ENCODE measurements at places on chromosomes 11 and 22. TPM values are rescaled to one million over a fixed set of nuclear protein-coding genes. Genes with fewer than 3 reads are reported as not detected.

Gene HIC2
- 10.0 TPM for total RNA-seq

DNA sequence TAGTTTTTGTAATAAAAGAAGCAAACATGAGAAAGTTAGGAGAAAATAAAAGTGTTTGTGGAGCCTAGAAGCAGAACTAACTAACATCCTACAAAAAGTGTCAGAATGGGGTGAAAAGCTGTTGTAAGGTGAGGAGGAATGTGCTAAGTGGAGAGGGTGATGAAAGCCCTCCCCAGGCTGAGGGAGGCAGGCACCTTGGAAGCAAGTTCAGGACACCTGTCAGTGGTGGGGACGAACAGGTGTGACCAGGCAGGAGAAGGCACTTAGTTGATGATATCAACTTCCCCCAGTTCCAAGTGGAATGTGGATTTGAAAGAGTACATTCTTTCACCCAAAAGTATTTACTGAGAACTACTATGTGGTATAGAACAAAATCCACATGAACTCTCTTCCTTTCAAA lies 18.7 kb upstream of the BMAL1 start:
- DNase-seq: no peak

DNA sequence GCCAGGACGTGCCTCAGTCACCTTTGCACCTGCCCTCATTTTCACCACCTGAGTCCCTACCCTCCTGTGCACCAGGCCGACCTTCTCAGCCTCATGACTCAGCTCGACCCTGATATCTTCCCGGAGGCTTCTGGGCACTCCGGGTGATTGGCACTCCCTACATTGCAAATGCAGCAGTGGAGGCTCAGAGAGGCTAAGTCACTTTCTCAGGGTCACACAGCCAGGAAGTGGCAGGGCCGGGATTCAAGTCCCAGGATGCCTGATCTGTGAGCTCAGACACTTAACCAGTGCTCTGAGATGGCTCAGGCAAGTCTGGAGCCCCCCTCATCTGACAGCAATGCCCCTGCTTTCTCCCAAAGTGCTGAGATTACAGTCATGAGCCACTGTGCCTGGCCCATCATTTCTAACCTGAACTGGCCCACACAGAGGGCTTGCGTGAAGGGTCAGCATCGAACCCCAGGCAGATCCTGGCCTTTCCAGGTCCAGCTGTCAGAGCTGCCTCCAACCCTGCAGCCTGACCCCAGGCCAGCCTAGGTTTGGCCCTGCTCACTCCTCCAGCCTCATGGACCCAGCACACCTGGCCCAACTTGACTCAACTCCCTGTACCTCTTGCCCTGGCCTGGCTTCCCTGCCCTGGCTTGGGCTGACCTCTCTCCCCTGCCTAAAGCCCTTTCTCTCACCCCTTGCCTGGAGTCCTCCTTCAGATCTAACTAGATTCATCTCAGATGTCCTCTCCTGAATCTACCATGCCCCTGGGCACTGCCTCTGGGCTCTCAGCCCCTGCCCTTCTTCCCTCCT lies 40.7 kb upstream of the RTL6 start:
- no peak for DNase-seq

Gene APOA4
- total RNA-seq: not detected

DNA sequence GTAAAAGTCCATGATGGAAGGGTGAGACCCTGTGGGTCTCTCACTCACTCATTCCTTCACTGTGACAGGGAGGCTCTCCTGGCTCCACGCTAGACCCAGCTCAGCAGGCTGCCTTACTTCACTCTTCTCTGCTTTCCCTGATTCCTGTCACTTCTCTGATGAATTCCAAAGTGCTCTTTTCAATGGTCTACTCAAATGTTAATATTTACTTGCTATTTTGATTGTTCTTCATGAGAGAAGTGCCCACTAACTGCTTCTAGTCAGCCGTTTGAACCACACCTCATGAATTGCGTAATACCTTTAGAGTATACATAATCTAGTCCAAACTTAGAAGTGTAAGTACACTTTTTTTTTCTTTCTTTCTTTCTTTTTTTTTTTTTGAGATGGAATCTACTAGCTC lies 1350.2 kb upstream of the RAG2 start:
- no peak for DNase-seq

DNA sequence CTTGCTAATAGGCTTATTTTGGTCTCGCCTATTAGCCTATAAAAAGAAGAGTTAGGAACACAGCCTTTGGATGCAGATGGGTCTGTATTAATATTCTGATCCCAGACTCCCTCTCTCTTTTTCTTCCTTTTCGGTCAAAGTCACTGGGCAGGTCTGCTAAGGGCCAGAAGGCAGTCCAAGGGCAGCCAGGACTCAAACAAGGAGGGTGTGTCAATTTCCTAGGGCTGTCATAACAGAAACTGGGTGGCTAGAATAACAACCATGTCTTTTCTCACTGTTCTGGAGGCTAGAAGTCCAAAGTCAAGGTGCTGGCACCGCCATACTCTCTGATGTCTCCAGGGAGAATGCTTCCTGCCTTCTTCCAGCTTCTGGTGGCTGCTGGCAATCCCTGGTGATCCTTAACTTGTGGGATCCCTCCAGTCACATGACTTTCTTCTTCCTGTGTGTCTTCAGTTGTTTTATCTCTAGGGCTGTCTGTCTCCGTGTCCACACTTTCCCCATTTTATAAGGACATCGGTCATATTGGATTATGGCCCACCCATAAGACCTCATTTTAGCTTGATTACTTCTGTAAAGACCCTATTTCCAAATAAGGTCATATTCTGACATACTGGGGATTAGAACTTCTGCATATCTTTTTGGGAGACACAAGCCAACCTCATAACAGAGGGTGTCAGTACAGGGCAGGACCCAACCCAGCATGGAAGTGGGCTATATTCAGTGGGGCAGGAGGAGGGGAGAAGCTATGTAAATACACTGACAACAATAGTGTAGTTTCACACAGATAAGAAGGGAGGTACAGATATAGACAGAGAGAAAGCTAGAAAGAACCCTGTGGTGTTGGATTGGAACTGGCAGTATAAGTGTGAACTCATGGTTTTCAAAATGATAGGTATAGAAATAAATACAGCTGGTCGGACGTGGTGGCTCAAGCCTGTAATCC lies 5.9 kb upstream of the CSF2RB start:
- DNase-seq: no peak

DNA sequence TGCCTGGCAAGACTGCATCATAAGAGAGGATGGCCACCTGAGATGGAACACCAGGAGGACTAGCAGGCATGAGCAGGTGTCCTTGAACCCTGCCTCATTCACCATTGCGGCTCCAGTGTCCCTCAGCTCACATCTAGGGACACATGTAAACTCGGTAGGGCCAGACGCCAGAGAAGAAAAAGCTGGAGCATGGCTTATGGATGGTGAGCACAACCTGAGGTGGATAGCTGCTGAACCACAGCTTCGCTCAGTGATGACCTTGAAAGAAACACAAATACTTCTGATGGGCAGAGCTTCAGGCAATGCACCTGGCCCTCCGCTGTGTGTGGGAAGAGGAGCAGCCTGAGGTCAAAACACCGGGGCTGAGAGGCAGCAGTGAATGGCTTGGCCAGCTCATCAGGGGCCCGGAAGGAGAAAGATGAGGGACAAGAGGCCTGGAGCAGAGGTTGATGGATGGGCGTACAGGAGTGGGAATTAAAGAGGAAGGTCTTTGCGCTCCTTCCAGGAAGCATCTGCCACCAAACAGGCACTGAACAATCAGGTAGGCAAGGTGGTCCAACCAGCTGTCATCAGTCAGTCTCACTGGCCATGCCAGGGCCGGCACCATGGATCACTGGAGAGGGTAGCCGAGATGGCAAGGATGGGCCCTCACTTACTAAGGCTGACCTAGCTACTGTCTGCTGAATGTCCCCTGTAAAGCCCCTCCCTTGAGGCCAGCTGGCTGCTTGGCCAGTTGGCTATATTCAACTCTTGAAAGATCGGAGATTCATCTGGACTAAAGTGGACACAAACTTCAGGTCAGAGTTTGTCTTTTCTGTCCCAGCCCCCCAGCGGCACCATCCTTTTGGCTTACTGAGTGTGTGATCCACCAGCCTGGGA lies 89.7 kb downstream of the MYEOV start:
- no peak for DNase-seq

Gene FXYD6
- total RNA-seq: not detected

DNA sequence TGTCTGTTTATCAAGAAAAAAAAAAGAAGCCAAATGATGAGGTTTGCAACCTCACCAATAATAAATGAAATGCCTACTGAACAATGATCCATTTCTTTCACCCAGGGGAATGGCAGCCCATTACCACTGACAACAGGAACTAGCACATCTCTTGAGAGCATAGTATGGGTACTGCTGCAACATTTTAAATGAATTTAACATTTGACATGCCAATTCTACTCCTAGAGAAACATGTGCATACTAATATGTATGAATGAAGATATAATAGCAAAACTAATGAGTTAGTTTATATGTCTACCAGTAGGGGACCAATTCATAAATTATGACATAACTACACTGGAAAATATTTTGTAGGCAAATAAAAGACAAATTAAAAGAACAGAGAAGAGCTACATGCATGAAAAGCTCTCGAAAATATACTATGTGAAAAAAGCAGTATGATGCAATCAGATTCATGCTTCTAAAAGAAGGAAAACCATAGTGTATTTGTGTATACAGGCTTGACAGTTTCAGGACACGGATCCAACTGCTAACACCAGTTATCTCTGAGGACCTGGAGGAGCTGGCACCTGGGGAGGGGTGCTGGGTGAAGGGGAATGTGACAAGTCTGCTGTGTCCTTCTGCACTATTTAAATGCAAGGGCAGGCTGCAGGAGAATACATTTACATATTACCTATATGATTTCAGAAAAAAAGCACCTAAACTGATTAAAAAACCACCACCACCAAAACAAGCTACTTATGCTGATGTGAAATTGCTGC lies 6.9 kb downstream of the SMCO4 start:
- no peak for DNase-seq

Gene TPCN2
- 11.5 TPM for total RNA-seq

- no peak for DNase-seq
Measured at GRCh38 chr11:45786272-45786671, 18.7 kb upstream of the SLC35C1 start.

- DNase-seq: no peak
Measured at GRCh38 chr22:23113847-23114720, 27.7 kb downstream of the RSPH14 start.

- no peak for DNase-seq
Measured at GRCh38 chr11:115500547-115501501, 3.4 kb downstream of the CADM1 start.

Gene GGTLC2
- total RNA-seq: not detected

Gene ANO5
- total RNA-seq: not detected

DNA sequence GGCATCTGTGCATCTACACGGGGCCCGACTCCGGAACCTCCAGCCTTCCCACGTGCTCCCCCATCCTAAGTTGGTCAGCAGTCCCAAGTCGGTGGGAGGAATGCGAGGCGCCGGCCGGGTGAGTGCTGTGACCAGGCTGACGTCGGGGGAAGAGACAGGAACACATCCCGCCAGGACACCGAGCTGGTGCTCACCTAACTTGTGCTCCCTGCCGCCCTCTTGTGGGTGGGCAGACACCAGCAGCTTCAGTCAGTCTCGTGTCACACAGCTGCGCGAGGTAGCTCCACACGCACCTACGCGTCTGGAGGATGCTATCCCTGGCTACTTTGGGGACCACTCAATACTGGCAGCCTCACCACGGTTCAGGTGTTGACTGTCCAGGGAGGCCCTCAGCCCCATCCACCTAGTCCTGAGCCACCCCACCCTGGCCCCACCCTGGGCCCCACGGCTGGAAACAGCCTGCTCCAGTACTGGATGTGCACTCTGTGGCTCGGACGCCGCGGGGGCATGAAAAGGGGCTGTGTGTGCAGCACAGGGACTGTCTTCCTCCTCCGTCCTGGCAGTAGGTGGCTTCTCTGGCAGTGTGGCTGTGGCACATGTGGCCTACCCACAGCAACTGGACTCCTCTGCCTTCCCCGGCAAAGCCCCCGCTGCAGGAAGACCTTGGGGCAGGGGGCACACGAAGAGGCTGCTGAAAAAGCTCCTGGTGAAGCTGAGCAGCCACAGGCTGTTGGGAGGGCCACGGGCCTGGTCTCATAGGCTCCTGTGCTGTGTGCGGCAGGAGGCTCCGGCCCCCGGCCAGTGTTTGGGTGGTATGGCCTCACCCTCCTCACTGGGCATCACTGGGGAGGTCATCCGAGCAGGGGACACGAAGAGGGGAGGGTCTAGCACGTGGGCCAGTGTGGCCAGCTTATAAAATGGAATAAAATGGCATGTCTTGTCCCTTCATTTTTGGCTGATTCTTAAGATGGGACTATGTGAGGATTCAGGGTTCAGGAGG lies 11.2 kb upstream of the BID start:
- peak; percentile 85 for DNase-seq

Gene FAM111B
- 1.2 TPM for total RNA-seq

GRCh38 chr22:20904008-20904979 lies 12.9 kb upstream of the CRKL start:
- no peak for DNase-seq

- no peak for DNase-seq
Measured at GRCh38 chr11:134745456-134745855, 333.4 kb upstream of the B3GAT1 start.

DNA sequence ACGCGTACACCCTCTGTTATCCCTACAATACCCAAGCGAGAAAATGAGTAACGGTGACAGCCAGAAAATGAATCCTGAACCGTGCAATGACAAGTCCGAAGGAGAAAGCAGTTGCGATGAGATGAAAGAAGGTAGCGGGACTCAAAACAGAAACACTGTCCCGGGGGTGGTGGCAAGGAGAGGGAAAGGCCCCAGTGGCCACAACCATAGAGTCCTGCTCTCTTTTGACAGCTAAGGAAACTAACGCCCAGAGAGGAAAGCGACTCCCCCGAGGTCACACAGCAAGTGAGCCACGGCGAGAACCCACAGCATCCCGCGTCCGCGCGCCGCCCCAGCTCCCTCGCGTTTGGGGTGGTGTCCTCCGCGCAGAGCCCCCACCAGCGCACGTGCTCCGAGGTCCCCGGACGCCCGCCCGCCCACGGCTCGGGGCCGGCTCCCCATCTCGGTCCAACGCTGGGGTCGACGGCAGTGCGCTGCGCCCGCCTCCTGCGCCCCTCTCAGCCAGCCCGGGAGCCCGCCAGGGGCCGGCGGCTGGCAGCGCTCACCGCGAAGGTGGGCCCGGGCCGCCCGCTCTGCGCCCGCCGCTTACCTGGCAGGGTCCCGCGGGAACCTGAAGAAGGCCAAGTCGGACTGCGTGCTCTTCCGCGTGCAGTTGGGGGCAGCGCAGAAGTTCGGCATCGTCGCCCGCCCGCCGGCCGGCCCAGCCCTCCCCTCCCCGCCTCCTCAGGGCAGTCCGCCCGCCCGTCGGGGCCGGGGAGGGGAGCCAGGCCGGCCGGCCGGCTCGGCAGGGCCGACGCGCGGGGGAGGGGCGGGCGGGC lies 564 bp downstream of the THAP12 start:
- peak; percentile 77 for DNase-seq
